ENCODE measurements at places on chromosomes 5 and 9.

DNA sequence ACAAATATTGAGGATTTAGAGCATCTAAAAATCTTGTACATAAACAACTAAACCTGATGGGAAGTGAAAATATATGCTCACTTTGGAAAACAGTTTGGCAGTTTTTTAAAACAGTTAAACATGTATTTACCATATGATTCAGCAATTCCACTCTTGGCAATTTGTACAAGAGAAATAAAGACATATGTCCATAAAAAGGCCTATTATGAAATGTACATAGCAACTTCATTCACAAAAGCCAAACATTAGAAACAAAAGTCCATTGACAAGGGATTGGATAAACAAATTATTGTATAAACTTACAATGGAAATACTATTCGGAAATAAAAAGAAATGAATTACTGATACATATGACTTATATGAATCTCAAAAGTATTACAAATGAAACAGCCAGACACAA is 196.2 kb upstream of the SLC24A2 start:
- no peak for DNase-seq

DNA sequence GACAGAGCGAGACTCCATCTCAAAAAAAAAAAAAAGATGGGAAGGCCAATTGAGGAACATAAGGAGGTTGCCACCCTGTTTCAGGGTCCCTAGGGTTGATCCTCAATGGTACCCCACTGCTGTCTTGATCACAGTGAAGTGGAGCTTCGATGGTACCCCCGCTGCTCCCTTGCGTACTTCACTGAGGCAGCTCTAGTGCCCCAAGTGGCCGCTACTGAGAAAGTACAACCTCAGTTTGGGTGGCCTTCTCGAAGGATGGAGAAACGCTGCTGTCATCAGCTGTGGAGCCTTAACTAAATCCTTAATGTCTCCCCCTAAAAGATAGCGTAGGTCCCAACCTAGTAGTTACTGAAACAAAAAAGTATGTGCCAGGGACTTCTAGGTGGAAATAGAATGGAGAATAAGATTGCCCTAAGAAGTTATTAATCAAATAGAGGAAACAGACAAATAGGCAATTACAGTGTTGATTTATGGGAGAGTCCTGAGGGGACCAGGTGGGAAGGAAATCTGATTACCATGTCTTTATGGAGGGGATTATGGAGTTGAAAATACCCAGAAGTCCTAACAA is 6.3 kb downstream of the TESK1 start:
- DNase-seq, result peak; percentile 29

GRCh38 chr5:114238771-114239313 is 123.0 kb upstream of the KCNN2 start:
- peak; percentile 56 for DNase-seq

- no peak for DNase-seq
Measured at GRCh38 chr9:14380061-14380836, 66.3 kb upstream of the NFIB start.

DNA sequence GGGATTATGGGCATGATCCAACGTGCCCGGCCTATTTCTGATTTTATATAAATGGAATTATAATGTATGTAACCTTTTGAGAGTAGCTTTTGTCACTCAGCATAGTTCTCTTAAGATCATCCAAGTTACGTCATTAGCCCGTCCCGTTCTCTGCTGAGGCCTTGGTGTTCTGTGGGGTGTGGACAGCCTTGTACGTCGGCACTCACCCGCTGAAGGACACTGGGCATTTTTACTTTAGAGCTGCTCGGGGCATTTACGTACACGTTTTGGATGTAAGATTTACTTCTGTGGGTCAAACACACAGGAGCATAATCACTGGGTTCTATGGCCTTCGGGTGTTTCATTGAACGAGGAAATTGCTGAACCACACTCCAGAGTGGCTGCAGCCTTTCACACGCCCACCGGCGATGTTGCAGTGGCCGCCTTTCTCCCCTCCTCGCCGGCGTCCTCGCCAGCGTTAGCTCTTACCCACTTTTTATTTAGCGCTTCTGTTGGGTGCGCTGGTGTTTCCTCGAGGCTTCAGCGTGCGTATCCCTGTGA is 101.8 kb downstream of the EHMT1 start:
- DNase-seq, result no peak

DNA sequence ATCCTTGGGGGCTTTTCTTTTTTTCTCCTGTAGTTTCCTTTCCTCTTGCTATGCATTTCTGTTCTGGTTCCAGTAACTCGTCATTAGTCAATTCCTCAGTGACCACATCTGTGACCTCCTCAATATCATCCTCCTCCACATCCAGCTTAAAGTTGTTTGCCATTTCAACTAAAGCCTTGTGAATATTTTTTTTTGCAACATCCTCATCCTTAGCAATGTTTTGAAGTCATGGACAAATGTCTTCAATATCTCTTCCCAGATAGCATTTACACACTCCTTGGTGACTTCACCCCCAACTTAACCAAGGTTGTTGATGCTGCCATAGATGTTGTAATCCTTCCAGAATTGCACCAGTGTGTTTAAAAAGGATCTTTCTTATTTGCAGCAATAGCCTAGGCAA is 14.7 kb upstream of the ADRB2 start:
- no peak for DNase-seq

GRCh38 chr5:157558041-157558595 is 17.5 kb downstream of the ADAM19 start:
- DNase-seq, result peak; percentile 86

DNA sequence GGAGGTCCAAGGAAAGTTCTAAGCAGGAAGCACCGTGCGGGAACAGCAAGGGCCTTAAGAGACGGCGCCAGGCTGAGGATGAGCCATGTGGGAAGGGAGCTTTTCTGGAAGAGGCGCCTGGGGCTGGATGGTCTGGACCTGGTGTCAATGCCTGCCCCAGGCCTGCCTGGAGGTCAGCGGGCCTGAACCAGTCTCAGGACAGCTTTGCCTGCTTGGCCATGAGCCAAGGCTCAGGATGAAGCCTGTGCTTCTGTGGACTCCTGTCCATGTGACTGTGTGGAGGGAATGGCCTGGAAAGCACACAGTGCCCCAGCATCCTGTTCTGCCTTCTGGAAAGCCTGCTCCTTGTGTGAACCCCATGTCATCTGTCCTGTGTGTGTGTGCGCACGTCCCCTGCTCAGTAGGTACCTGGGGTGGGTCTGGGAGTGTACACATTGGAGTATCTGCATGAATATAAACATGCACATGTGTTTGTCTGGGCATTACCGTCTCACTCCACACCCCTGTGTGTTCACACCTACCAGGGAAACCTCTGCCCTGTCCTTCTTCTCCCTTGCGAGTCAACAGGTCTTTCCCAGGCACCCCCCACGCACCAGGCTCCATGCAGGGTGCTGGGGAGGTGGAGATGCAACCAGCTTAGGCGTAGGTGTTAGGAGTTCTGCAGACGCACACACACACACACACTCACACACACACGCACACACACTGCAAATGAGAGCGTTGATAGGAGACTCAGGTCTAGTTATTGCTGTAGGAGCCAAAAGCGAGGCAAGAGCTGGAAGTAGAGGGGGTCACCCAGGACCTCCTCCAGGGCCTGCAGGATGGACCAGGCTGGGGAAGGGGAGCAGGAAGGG is 24.8 kb downstream of the DAB2IP start:
- no peak for DNase-seq

- DNase-seq, result no peak
Measured at GRCh38 chr5:114266374-114266773, 95.5 kb upstream of the KCNN2 start.

DNA sequence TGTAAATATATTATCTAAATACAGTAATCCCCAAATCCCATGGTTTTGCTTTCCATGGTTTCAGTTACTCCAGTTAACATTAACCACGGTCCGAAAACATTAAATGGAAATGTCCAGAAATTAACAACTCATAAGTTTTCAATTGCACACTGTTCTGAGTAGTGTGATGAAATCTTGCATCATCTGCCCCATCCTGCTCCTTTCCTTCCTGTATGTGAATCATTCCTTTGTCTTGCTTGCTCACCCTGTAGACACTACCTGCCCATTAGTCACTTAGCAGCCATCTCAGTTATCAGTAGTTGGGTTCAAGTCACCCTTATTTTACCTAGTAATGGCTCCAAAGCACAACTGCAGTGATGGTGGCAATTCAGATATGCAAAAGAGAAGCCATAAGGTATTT is 1568.5 kb upstream of the WWC1 start:
- peak; percentile 84 for DNase-seq

GRCh38 chr9:95437559-95437958 is 79.2 kb downstream of the PTCH1 start:
- DNase-seq, result no peak

- no peak for DNase-seq
Measured at GRCh38 chr5:10838038-10838437, 77.0 kb upstream of the DAP start.

GRCh38 chr9:116425244-116425643 is 261.9 kb upstream of the TRIM32 start:
- no peak for DNase-seq

- no peak for DNase-seq
Measured at GRCh38 chr5:50292735-50293394, 148.2 kb downstream of the EMB start.

- DNase-seq, result no peak
Measured at GRCh38 chr5:126430631-126431030, 7.4 kb downstream of the GRAMD2B start.

GRCh38 chr9:134730761-134731496 is 89.3 kb downstream of the COL5A1 start:
- no peak for DNase-seq

- no peak for DNase-seq
Measured at GRCh38 chr9:20331095-20331685, 291.1 kb downstream of the MLLT3 start.

DNA sequence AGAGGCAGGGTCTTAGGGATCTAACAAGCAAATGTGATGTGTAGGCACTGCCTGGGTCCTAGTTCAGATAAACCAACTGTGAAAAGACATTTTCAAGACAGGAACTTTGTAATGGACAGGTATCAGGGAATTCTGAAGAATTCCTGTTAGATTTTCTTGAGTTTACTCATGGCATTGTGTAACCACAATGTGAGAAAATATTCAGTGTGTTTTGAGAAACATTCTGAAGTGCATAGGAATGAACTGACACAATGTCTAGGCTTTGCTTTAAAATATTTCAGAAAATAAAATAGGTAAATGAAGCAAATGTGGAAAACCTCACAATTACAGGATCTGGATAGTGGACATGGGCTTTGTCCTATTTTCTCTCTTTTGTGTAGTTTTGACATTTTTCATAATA is 15.2 kb upstream of the AFAP1L1 start:
- peak; percentile 38 for DNase-seq

GRCh38 chr9:35771943-35772342 is 17.9 kb upstream of the MSMP start:
- DNase-seq, result no peak

GRCh38 chr5:149794487-149794971 is 64.4 kb downstream of the PPARGC1B start:
- no peak for DNase-seq

GRCh38 chr5:122406181-122406580 is 94.1 kb downstream of the SNCAIP start:
- no peak for DNase-seq

GRCh38 chr5:67814569-67815311 is 400.8 kb upstream of the PIK3R1 start:
- no peak for DNase-seq

DNA sequence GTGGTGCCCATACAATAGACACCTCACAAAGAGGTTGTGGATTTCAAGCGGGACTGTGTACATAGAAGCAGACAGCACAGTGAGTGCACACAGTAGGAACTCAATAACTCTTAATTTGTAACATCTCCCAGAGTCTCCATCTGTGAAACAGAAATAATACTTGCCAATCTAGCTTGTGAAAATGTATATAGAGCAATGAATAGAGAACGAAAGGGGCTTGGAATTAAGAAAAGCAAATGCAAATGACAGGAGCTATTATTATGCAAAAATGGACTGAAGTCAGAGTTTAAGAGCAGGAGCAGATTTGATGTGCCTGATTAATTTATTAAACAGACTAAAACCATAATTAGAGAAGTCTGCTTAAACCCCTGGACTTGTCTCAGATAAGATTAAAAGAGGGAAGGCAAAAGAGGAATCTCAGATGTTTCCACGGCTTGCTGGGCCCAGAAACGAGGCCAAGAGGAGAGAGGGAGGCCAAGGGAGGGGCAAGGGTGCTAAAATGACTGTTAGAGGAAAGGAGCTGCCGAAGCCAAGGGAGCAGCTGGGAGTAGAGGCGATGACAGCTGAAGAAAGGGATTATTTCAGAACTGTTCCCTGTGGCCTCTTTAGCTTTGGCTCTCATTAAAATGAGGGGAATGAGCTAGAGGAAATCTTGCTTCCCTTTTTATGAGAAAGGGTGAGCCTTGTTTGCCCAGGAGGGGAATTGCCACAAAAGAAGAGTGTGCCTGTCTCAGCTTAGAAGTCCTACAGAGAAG is 72.1 kb downstream of the FEM1C start:
- no peak for DNase-seq

DNA sequence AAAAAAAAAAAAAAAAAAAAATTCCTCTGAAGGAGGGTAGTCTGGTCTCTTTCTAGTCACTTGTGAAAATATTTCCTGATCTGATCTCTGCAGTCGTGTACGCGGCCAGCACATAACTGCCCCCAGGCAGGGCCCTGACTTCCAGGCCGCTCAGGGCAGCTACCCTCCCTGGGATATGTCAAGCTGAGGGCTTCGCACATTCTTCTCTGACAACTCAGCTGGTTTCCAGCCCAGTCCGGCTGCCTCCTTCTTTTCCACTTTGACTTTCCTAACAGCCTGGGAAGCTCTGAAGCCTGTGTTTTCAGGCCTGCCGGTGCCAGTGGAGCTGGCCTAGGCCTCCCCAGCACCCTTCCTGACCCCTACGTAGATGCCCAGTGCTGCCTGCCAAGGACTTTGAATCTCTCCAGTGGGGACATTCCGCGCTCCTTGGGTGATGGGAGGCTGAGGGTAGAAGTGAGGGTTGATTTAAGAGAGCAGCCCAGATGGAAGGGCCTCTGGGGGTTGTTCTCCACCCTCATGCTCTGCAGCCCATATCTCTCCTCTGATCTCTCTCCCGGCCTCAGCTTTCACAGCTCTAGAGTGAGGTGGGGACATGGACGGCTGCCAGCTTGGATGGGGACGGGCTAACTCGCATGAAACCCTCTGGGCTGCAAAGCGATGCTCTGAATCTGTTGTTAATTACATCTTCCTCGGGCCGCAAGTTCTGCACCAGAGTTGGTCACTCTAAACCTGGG is 20.7 kb downstream of the COL5A1 start:
- DNase-seq, result peak; percentile 95

- DNase-seq, result peak; percentile 64
Measured at GRCh38 chr5:17314907-17315471, 97.6 kb downstream of the BASP1 start.

- DNase-seq, result no peak
Measured at GRCh38 chr5:12175914-12176585, 271.8 kb upstream of the CTNND2 start.

- no peak for DNase-seq
Measured at GRCh38 chr5:124210111-124210910, 536.1 kb downstream of the ZNF608 start.

Measured in fibroblast of skin of right quadriceps (primary cell).